Muscle of leg (tissue), 16 donors: ENCODE measurements at places on chromosomes 11 and 22. TPM values are rescaled to one million over a fixed set of nuclear protein-coding genes. Genes with fewer than 3 reads are reported as not detected.

CABP7 gene
- total RNA-seq = 0.09 TPM

ANGPTL5 gene
- total RNA-seq = 9.4 TPM

DNA sequence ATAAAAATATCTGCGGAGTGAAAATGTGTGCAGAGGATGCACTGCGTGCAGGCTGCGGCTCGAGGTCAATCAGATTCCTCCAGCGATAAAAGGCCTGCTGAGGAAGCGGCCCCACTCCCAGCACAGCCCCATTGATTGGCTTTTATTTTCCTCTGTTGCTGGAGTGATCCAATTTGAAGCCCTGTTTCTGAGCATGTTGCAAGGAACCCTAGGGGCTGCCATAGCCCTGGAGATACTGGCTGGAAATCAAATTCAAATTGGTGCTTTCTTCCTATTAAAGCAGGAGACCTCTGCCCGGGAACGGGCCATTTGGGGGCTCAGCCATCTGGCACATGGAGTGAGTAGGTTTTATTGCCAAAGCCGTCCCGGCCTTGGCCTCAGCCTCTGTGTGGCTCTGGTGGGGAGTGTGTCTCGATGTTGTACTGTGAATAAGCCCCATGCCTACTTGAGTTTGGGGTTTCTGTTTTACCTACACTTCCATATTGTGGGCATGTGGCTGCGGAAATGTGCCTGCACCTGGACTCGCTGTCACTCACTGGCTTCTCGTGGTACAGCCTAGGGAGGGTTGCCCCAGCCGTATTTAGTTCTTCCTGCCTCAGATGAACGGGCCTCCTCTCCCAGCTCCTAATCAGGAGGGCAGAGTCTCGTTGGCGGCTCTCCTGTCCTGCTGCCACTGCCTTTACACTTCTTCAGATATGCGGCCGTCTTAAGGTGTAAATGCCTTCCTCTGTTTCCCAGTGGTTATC, 25.6 kb downstream of the PARVB start:
- H3K4me3 ChIP-seq = no peak overlapping the region
- peak overlapping the region; percentile 3 for H3K27ac ChIP-seq
- H3K27me3 ChIP-seq = no peaks in the 10 kb centered on the region
- H3K4me1 ChIP-seq = peaks cover 19% of the 10 kb centered on the region

TNRC6B gene
- 21.7 TPM for total RNA-seq

OR2AG1 gene
- not detected for total RNA-seq

ELF5 gene
- not detected for total RNA-seq

- H3K4me3 ChIP-seq = no peak overlapping the region
- peak; percentile 30 for DNase-seq
- no peak overlapping the region for H3K27ac ChIP-seq
- H3K27me3 ChIP-seq = peaks cover under 1% of the 10 kb centered on the region
- H3K4me1 ChIP-seq = no peaks in the 10 kb centered on the region
Observed at GRCh38 chr22:25413620-25414019, 150.9 kb upstream of the GRK3 start.

- H3K27me3 ChIP-seq = peaks cover 2% of the 10 kb centered on the region
- DNase-seq = peak; percentile 95
Observed at GRCh38 chr11:2825889-2826678, 59.5 kb downstream of the CDKN1C start.

DGCR2 gene
- total RNA-seq = 35.4 TPM

TRPC6 gene
- 19.2 TPM for total RNA-seq

PGA5 gene
- total RNA-seq = 0.27 TPM

C11orf21 gene
- 2.3 TPM for total RNA-seq

- no peaks in the 10 kb centered on the region for H3K4me1 ChIP-seq
- no peaks in the 10 kb centered on the region for H3K36me3 ChIP-seq
- H3K27me3 ChIP-seq = peaks cover 3% of the 10 kb centered on the region
- H3K27ac ChIP-seq = no peak overlapping the region
- DNase-seq = no peak
- no peak overlapping the region for H3K4me3 ChIP-seq
Observed at GRCh38 chr11:66454247-66454646, 12.5 kb upstream of the PELI3 start.

- no peaks in the 10 kb centered on the region for H3K36me3 ChIP-seq
- H3K4me1 ChIP-seq = no peaks in the 10 kb centered on the region
- no peak overlapping the region for H3K4me3 ChIP-seq
- H3K27me3 ChIP-seq = peaks cover 8% of the 10 kb centered on the region
- H3K27ac ChIP-seq = no peak overlapping the region
Observed at GRCh38 chr22:27348634-27349033, 452.9 kb downstream of the MN1 start.

DNA sequence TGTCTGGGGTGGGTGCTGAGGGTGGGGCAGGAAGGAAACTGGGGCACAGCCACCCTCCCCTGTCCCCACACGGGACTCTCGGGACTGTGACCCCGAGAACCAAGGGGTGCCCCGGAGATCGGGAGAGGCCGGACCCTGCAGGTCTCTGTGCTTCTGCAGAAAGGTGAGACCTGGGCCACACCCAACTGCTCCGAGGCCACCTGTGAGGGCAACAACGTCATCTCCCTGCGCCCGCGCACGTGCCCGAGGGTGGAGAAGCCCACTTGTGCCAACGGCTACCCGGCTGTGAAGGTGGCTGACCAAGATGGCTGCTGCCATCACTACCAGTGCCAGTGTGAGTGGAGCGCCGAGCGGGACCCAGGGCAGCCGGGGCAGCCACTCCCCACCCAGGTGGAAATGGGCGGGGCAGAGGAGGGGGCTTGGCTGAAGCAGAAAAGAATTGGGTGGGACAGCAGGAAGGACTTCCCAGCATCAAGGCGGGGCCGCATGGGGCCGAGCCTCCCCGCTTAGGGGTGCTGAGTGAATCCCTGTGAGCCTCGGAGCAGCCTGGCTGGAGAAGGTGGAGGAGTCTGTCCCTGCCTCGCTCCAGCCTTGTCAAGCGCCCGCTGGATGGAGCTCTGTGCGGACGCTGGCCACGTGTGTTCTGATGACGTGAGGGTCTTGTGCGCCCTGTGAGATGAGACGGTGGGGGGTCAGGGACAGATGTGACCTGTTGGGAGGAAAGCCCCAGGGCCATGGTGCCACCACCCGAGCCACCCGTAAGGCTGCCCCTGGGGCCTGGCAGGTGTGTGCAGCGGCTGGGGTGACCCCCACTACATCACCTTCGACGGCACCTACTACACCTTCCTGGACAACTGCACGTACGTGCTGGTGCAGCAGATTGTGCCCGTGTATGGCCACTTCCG, 29.3 kb upstream of the MUC5B start:
- no peaks in the 10 kb centered on the region for H3K4me1 ChIP-seq
- H3K27ac ChIP-seq = no peak overlapping the region
- H3K36me3 ChIP-seq = no peaks in the 10 kb centered on the region
- no peak overlapping the region for H3K4me3 ChIP-seq
- no peak for DNase-seq

GRCh38 chr11:60504219-60504905, 10.8 kb upstream of the MS4A13 start:
- H3K36me3 ChIP-seq = no peaks in the 10 kb centered on the region
- no peak overlapping the region for H3K27ac ChIP-seq
- no peaks in the 10 kb centered on the region for H3K27me3 ChIP-seq
- no peak for DNase-seq
- H3K4me3 ChIP-seq = no peak overlapping the region

NCAM1 gene
- 87.0 TPM for total RNA-seq

GRCh38 chr11:117430293-117430955, 102.8 kb downstream of the CEP164 start:
- H3K27ac ChIP-seq = no peak overlapping the region
- no peak for DNase-seq
- H3K4me3 ChIP-seq = no peak overlapping the region

DNA sequence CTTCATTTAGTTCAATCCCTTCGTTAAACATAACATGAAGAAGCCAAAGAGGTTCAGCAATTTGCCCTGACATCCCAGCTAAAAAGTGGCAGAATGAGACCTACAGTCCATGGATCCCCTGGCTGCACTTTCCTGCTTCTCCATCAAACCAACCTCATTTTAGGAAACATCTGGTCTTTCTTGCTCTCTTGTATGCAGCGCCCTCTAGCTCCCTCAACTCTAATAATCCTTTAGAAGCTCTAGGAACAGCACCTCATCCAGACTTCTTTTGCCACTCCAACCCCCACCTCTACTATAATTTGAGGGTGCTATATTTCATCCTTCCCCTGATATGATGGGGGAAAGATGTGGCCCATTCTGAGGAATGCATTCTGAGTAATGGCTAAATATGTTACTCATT, 7.4 kb downstream of the CNTF start:
- H3K36me3 ChIP-seq = peaks cover 8% of the 10 kb centered on the region
- H3K27ac ChIP-seq = no peak overlapping the region
- DNase-seq = peak; percentile 40
- no peaks in the 10 kb centered on the region for H3K4me1 ChIP-seq

MEI1 gene
- total RNA-seq = 0.62 TPM

DNA sequence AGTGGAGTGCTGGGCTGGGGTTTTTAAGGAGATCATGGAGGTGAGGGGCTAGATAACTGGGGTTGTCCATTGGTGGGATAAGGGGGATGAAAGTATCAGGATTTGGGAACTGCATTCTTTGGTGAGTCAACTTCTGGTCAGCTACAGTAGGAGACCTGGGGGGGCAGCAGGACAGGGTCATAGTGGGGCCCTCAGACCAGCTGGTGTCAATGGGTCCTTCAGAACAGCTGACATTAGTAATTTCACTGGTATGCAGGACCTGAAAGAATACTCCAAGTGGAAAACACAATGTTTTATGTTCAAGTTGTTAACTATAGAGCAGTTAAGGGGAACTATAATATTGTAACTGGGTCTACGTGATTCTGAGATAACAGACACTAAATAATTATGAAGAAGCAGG, 2.8 kb upstream of the TTC12 start:
- H3K4me3 ChIP-seq = no peak overlapping the region
- no peak overlapping the region for H3K27ac ChIP-seq
- DNase-seq = no peak
- no peaks in the 10 kb centered on the region for H3K27me3 ChIP-seq
- H3K4me1 ChIP-seq = peaks cover 11% of the 10 kb centered on the region

PDE2A gene
- total RNA-seq = 10.7 TPM

DNA sequence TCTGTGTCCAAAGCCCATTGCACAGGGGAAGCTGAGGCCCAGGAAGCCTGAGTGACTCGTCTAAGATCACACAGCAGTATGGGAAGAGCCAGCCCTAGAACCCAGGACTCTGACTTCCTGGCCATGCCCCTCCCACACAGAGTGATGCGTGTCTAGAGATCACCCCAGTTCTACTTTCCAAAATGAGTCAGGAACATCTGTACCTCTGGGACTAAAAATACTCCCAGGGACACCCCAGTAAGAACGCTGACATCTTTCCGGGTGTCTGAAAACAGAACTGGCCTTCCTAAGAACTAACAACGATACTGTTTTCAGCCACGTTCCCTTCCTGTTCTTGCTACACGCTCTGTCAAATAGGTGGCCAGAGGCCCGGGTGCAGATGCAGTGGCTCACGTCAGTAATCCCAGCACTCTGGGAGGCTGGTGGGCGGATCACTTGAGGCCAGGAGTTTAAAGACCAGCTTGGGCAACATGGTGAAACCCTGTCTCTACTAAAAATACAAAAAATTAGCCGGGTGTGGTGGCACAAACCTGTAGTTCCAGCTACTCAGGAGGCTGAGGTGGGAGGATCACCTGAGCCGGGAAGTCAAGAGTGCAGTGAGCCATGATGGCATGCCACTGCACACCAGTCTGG, 21.7 kb upstream of the PDGFB start:
- H3K27me3 ChIP-seq = no peaks in the 10 kb centered on the region
- H3K4me1 ChIP-seq = peaks cover 21% of the 10 kb centered on the region
- H3K27ac ChIP-seq = peak overlapping the region; percentile 80
- DNase-seq = peak; percentile 79

DNA sequence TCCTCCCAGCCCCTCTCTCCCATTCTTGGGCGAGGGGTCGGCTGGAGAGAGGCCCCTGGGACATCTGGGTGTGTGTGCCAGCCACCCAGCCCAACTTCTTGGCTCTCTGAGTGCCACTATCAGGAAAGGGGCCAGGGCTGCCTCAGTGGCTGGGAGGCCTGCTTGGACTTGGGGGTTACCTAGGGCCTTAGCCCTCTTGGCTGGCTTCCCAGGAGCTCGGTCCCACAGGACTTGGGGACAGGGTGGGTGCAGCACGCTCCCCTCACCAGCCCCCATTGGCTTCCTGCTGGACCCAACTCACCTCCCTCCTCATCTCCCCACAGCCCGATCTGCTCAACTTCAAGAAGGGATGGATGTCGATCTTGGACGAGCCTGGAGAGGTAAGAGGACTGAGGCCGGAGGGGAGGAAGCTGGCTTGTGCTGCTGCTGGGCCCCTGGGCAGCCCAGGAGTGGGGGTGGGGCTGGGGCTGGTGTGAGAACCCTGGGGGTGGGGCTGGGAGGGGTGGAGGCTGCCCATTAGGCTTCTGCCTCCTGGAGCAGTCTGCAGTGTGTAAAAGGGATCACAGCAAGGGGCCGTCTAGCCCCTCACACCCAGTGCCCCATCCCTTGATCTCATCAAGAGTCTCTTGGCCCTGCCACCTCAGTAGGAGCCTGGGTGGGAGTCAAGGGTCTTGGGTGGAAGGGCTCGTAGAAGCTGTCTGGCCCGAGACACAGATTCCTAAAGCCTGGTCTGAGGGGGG, 54.8 kb downstream of the TRIOBP start:
- no peak overlapping the region for H3K4me3 ChIP-seq
- H3K27ac ChIP-seq = peak overlapping the region; percentile 74
- no peaks in the 10 kb centered on the region for H3K27me3 ChIP-seq
